ENCODE measurements at places on chromosomes 4 and X. TPM values are rescaled to one million over a fixed set of nuclear protein-coding genes. Genes with fewer than 3 reads are reported as not detected.

Gene MAGEA11
- not detected for total RNA-seq

Gene KIAA1210
- total RNA-seq: under 0.01 TPM

Gene KLF8
- total RNA-seq: 12.6 TPM

Gene SCML2
- total RNA-seq: 13.9 TPM

Gene FAM9B
- total RNA-seq: not detected

Gene NUP62CL
- 1.6 TPM for total RNA-seq

Gene CYP4V2
- 7.3 TPM for total RNA-seq

Gene SCRG1
- 2.4 TPM for total RNA-seq

Gene ETDB
- not detected for total RNA-seq

Gene PRR32
- not detected for total RNA-seq

Gene ERVMER34-1
- total RNA-seq: 0.41 TPM

Gene GYG2
- total RNA-seq: 4.1 TPM

Gene PHKA1
- total RNA-seq: 2.4 TPM

Gene ZNF518B
- 107 TPM for total RNA-seq

Gene ADAM29
- 0.41 TPM for total RNA-seq

Gene AKAP4
- not detected for total RNA-seq

Gene CXCL11
- not detected for total RNA-seq

Gene GTPBP6
- 23.6 TPM for total RNA-seq

Gene SHOX
- total RNA-seq: not detected

Gene IGFBP7
- 26.1 TPM for total RNA-seq

Gene PCDH7
- total RNA-seq: 44.0 TPM

Gene ATP1B4
- total RNA-seq: not detected

Gene DCAF8L2
- total RNA-seq: not detected

Gene POU3F4
- total RNA-seq: 16.3 TPM

Gene HS3ST1
- 6.9 TPM for total RNA-seq

Gene MCF2
- 17.9 TPM for total RNA-seq

Gene PAK3
- 102 TPM for total RNA-seq

Gene SPATA18
- total RNA-seq: 1.2 TPM

Gene SOX3
- total RNA-seq: 2.4 TPM

Gene GPRASP3
- total RNA-seq: 62.0 TPM

Gene ODAPH
- not detected for total RNA-seq

Gene LUZP4
- not detected for total RNA-seq

Gene SEPTIN6
- total RNA-seq: 69.3 TPM

Measured in frontal cortex (tissue), 4 donors.